GM23338 (cell line): ENCODE measurements at places on chromosomes 11 and 22.

DNA sequence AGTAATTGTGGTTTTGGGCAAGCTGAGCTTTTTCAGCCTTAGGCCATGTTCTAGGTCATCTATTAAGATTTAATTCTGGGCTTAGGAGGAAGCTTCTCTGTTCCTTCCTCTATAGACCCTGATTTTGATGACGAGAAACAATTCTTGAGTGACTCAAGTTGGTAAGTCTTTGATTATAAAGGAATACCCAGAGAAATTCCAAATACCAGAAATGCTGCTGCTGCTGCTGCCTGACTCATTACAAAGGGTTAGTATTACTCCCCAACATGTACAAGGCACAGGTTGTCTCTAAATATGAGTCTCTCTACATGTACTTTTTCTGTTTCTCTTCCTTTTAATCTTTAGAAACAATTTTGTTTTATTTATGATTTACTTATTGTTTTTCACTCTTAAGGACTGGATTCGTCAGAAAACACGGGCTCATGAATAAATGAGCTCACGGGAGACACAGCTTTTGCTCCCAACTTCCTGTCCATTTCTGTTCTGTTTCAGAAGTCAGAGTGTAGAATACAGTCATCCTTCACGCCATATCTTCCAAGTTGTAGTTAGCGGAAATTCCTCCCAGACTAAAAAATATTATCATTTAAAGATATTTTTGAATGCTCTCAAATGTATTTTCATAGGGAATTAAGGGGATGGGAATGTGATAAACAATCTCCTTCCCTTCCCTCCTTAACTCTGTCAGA, 31.8 kb upstream of the RBMXL2 start:
- no peak for DNase-seq

- DNase-seq: peak; percentile 95
These were observed 5.7 kb upstream of the SULT4A1 start for GRCh38 chr22:43867839-43868635.

GRCh38 chr11:57885298-57886050, 123.9 kb downstream of the CTNND1 start:
- peak; percentile 65 for DNase-seq

GRCh38 chr11:126501641-126502040, 146.2 kb downstream of the ST3GAL4 start:
- DNase-seq: no peak

DNA sequence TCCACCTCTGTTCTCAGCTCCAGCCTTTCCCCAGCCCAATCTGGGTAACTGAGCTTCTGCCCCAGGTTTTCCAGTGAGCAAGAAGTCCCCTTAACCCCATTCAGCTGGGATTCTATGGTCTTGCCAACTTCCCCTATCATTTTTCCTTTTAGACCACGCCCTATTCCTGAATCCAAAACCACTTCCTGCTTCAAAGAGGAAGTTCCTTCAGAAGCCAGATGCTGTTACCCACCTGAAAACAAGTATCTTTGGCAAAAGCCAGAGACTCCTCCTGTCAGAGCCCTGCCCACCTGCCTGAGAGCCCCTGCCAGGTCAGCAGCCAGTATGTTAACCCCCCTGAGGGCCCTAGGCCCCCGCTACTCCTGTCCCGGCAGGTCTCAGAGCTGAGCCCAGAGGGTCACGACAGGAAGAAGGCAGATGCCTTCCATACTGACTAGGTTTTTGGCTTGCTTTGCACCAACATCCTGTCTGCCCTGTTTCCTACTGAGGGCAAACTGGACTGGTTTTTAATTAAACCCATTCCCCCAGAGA, 20.3 kb upstream of the MICAL2 start:
- DNase-seq: no peak

GRCh38 chr22:39530692-39531331, 1.7 kb downstream of the RPS19BP1 start:
- peak; percentile 89 for DNase-seq

- DNase-seq: no peak
These were observed 48.4 kb upstream of the INCENP start for GRCh38 chr11:62075438-62075837.

GRCh38 chr11:2426221-2426620, 18.1 kb downstream of the TRPM5 start:
- DNase-seq: no peak

DNA sequence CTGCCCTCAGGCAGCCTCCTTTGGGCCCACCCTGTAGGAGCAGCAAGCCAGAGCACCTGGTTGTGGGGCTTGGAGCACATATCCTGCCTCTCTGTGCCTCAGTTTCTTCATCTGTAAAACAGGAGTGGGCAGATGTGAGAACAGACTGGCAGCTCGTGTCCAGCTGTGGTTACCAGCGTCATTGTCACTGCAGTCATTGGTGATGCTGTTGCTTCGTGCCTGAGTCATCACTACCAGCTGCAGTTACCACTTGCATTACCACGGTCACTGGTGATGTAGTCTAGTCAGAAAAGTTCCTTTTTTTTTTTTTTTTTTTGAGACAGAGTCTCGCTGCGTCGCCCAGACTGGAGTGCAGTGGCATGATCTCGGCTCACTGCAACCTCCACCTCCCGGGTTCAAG, 20.4 kb downstream of the RSPH14 start:
- DNase-seq: no peak

DNA sequence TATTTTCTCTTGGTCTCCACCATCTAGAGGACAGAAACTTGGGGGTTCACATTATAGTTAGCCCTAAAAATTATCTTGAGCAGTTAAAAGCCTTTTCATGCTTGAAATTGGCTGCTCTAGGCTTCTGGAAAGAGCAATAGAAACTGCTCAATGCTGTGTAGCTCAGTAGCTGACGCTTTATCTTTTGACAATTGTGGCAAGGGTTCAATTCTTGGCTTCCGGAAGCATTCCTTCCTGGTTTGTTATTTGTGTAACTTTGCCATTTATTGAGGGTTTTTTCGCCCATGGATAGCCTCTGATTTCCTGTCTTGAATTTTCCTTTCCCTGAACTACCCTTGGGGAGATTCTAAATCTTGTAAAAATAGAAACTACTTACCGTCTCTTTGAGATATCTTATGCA, 10.3 kb upstream of the OR56A1 start:
- DNase-seq: no peak

- peak; percentile 34 for DNase-seq
These were observed 62.1 kb downstream of the FAT3 start for GRCh38 chr11:92286709-92287108.

GRCh38 chr11:44747316-44747715, 20.6 kb downstream of the TSPAN18 start:
- DNase-seq: no peak

DNA sequence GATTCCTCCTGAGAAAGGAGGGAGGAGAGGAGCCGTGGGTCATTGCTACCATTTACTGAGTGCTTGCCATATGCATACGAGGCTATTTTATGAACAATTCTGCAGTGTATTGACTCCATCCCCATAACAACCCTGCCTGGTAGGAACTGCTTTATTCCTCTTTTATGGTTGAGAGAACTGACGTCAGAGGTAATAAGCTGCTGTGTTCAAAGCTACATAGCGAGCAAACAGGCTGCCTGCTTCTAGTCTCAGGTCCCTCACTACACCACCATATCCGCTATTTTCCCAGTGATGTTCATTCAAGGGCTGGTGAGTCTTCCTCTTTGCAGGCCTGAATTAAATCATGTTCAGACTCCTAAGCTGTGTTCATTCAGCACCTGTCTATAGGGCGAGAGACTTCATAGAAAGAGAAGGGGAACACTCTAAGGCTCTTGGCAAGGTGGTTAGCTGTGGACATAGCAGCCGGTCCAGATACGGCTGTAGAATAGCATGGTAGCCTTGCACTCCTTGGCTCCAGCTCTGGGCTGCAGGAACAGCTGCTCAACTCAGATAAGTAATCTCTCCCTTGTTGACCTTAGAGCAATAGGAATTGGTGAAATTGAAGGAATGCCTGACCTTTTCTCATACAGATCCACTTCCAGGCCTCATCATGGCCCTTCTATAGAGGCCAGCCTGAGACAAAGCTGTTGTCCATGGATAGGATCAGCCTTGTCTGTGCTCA, 82.6 kb downstream of the MICAL2 start:
- DNase-seq: no peak

- peak; percentile 85 for DNase-seq
These were observed 14.2 kb upstream of the MUC6 start for GRCh38 chr11:1050581-1051355.

DNA sequence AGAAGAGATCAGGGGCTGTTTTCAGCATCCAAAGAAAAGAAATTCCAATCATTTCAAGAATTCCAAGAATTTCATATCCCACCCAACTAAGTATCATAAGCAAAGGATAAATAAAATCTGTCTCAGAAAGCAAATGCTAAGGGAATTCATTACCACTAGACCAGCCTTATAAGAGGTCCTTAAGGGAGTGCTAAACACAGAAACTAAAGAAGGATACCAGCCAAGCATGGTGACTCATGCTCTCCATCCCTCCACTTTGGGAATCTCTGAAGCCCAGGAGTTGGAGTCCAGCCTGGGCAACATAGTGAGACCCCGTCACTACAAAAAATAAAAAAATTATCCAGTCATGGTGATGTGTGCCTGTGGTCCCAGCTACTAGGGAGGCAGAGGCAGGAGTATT, 17.8 kb downstream of the FADD start:
- DNase-seq: no peak

DNA sequence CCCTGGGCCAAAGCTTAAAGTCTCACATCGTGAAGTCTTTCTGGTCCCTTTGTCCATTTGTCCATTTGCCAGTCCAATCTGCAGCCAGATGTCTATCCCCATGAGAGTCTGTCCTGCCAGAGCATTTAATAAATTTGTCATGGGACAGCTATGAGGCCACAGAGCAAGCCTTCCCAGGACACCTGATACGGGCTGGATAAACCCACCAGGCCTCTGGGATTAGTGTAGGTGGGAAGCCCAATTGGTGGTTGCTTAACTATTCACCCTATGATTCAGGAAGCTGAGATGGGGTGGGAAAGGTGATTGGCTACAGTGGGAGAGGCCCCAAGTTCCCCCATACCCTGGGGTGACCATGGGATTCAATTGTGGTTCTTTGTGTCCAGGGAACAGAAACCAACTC, 39.9 kb downstream of the MYEOV start:
- DNase-seq: no peak

DNA sequence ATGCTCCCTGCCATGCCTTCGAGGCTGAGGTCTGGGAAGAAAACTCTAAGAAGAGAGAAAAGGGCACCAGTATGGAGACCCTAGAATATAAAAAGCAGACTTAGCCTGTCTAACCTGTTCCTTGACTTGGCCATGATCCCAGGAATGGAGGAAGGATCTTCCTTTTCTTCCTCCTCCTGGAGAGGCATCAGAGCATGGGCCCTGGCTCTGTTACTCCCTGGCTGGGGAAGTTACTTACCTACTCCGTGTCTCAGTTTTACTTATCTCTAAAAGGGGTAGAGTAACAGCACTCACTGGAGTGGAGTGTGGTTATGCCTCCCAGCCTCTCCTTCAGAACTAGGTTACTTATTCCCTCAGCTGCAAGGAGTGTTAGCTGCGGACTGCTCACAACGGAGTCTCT, 55.2 kb upstream of the PHF21A start:
- DNase-seq: no peak

DNA sequence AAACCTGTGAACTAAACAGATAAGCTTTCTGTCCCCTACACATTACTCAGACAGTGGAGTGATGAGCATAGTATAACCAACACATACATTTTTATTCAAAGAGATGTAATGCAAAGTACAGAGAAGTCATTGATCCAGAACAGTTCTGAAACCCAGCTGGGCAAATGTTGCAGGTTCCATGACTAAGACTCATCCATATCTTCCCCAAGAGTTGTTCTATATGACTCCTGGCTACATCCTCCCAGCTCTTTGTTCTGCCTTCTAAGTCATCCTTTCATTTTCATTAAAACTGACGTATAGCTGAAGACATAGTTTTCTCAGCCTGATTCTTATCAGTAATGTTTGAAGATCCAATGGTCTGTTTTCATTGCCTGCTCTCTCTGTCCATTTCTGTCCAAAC, 47.3 kb downstream of the PLAAT5 start:
- DNase-seq: no peak

GRCh38 chr11:70463478-70464255, 65.3 kb downstream of the CTTN start:
- peak; percentile 69 for DNase-seq

GRCh38 chr11:121453589-121454299, 977 bp upstream of the SORL1-AS1 start:
- DNase-seq: no peak

DNA sequence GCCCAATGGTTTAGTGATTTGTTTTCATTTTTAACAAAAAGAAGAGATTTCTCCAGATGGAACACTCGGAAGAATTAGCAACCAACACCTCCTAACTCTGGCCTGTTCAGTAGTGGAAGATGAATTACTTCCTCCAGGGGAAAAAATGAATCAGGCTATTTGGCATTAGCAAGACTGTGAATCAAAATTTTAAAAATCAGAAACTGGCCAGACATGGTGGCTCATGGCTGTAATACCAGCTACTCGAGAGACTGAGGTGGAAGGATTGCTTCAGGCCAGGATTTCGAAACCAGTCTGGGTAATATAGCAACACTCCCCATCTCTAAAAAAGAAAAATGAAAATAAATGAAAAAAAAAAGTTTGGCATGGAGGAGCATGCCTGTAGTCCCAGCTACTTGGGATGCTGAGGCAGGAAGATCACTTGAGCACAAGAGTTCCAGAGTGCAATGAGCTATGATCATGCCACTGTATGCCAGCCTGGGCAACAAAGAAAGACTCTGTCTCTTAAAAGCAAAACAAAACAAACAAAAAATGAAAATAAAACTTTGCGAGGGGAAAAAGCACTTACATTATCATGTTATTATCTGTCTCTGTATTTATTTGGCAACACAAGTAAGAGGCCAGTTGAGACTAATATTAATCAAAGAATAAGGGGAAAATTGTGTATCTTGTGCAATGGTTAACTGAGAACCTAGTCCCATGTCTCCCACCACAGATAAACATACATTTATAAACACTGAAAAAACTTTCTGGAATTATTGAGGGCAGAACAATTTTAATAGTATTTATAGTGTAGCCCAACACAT, 796.3 kb upstream of the ANO3 start:
- DNase-seq: no peak

- DNase-seq: no peak
These were observed 18.4 kb downstream of the TSPAN4 start for GRCh38 chr11:861105-861479.

DNA sequence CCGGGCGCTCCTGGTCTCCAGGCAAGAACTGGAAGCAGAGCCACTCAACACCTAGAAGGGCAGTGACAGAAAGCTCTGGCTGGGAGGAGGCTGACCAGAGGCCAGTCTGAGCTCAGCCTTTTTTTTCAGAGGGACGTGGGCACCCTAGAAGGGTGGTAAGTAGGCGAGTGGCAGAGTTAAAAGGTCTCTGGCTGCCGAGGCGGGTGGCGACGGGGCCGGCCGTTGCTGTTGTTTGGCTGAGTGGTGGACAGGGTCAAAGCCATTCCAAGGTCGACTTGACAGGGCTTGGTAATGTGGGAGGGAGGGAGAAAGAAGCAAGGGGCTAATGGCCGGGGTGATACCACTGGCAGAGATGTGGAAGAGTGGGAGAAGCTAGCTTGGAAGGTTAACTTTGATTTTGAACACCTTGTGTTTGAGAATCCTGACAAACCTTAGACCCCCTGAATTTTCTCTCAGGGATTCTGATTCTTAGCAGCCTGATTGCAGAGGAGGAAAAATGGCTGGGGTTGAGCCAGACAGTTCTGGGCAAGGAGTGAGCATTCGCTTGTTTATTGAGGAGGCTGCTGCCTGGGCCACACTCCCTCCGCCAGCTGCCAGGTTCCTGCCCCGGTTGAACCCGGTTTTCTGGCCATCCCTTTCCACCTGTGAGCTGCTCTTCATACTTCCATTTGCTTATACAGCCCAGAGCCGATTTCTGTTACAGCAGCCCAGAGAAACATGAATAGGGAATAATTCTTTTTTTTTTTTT, 868 bp upstream of the SYCE3 start:
- DNase-seq: peak; percentile 24
